Activated CD8-positive, alpha-beta T cell treated with anti-CD3 and anti-CD28 coated beads, Interleukin-2, amount 10 ng/mL, durations not matched to agents 7 days and 5 days (primary cell): ENCODE measurements at places on chromosomes 4 and X. TPM values are rescaled to one million over a fixed set of nuclear protein-coding genes. Genes with fewer than 3 reads are reported as not detected.

ADH6 gene
- not detected for total RNA-seq

SLC6A14 gene
- total RNA-seq = not detected

BEND4 gene
- 0.37 TPM for total RNA-seq

WDR17 gene
- total RNA-seq = 0.37 TPM

DSPP gene
- total RNA-seq = not detected

H2BW2 gene
- total RNA-seq = not detected

KIAA0232 gene
- 18.4 TPM for total RNA-seq

WAS gene
- total RNA-seq = 134 TPM

GRCh38 chr4:118834960-118835569 is 861 bp downstream of the SEC24D start:
- DNase-seq = peak; percentile 59

DNA sequence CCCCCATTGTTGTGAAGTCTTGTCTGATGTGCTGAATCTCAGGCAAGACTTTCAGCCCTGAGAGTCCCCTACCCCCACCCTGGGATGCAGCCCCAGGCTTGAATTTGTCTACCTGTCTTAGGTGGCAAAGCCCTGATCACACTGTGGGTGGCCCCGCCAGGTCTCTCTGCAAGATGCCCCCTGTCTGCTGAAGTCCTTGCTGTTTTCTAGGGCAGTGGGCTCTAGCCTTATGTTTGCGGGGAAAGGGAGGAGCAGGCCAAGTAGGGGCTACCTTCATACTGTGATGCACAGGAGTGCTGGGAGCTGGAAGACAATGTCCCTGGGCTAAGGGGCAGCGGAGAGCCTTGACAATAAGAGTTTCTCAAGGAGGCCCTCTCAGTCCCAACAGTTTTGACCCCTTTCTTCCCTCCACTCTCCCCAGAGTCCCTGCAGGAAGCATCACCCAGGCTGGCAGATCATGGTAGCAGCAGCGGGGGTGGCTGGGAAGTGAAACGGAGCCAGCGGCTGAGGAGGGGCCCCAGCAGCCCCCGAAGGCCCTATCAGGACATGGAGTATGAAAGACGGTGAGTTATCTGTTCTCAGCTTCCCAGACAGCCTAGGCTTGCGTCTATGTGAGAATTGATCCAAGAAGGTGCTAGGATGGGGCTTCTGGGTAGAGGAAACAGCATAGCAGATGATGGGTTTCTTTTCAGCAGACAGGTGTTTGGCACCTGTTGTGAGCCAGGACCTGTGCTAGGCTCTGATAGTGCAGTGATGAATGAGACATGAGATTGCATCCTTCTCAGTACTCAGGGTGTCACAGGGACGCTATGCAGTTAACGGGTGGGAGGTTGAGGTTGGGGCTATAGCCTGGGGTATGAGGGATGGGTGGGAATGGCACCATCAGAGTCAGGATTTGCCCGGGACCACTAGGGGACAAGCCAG is 2.2 kb downstream of the RBM10 start:
- DNase-seq = no peak

- no peak for DNase-seq
Observed at GRCh38 chr4:2416564-2417225, 1.8 kb downstream of the ZFYVE28 start.

GRCh38 chrX:44082829-44083228 is 109.6 kb upstream of the NDP start:
- no peak for DNase-seq

DNA sequence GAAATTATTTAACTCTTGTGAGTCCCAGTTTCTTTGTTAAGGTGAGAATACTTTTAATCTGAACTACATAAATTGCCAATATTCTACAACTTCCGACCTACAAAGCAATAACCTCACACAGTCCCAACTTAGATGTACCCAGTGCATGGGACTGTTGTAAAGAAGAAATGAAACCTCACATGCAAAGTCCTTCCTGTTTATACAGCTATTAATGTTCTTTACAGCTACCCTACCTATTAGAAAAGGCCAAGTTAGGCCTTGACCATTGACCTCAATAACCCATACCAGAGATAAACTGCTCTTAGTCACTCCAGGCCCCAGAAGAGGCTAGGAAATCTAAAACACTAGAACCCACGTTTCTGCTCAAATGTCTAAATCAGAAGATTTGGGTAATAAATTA is 920.1 kb upstream of the TENM3 start:
- DNase-seq = no peak

- DNase-seq = no peak
Observed at GRCh38 chr4:120286813-120287212, 220.2 kb upstream of the MAD2L1 start.

DNA sequence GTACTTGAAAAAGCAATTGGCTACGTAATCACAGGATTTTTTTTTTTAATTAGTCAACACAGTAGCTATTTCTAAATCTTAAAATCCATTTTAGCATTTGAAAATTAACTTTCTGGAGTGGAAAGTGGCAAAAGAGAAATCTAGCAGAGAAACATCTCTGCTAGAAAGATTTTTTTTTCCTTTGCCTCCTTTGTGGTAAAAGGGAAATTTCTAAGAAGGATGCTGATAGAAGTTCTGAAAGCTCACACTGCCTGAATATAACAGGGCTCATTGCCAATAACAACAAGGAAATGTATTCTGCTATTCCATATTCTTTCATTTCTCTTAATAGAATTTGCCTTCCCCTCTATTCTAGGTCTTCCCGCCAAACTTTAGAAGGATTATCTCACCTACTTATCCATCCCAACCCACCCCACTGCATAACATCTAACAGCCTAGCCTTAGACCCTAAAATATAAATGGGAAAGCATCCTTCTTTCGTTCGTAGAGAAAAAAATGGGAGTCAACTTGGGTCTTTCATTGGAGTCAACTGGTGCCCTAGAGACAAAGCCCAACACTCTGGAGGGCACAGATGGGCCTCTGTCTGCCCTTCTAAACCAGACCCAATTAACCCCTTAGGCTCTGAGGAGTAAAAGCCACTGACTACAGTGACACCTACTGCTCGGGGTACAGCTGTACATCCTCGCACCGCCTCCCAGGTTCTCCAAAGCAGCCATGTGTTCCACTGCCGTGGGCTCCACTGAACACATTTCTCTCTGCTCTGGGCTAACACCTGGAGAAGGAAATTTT is 103.9 kb downstream of the MAML3 start:
- no peak for DNase-seq

DNA sequence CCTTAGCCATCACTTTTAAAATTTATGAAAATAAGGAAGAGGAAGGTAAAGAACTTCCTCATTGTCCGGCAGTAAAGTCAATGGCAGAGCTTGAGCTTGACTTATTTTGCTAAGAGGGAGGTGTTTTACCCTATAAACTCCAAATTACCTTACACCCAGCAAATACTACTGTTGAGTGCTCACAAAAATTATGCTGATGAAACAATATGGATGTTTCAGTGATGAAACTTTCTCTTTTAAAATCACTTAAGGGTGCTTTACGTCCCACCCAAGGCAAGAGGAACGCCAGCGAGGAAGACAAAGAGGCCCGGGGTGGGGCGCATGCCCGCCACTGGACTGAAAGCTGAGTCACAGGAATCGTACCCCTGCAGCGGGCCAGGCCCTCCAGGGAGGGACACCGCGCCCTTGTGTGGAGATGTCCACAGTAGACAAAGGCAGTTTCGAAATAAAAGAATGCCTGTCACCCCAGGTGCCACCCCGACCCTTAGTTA is 560 bp upstream of the TMSB4X start:
- DNase-seq = peak; percentile 60

DNA sequence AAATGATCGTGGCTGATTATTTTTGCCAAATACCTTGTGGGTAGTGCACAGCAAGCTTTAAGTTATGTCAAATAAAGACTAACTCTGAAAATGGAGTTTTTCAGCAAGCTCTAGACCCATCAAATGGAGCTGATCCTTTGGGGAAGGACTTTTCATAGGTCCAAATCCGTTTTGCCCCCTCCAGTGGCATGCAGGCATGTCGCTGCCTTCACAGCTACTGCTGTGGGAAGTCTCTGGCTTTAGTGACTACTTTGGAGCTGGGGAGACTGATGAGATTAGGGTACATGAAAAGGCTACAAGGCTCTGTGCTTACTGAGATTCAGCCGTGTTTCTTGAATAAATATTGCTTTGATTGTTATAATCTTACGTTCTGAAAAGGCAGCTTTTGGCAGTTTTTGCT is 106.6 kb upstream of the HS3ST1 start:
- no peak for DNase-seq

GRCh38 chr4:155885666-155886065 is 17.8 kb upstream of the TDO2 start:
- DNase-seq = no peak

- DNase-seq = no peak
Observed at GRCh38 chrX:96984538-96984937, 100.8 kb downstream of the RPA4 start.

GRCh38 chrX:39820938-39821708 is 276.6 kb downstream of the BCOR start:
- DNase-seq = no peak

- DNase-seq = no peak
Observed at GRCh38 chr4:73538162-73538561, 56.6 kb downstream of the AFM start.

- no peak for DNase-seq
Observed at GRCh38 chr4:56535915-56536314, 30.3 kb downstream of the ARL9 start.

DNA sequence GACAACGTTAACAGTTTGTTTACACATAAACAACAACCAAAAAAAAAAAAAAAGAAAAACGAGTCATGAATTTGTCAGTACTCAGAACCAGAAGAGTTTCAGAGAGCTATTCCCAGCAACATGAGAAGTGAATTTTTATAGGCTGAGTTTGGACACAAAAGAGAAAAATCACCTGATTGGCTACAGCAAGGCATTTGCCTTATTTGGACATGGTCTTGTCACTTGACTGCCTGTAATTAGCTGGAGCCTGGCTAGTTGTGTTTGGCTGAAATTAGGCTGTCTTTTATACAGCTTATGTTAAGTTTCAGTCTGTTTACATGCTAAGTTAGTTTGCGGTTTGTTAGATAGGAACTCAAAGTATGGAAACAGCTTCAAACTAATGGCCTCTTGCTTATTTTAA is 880 bp upstream of the TEX13A start:
- DNase-seq = no peak

- no peak for DNase-seq
Observed at GRCh38 chrX:13837290-13837745, 20.4 kb upstream of the GPM6B start.

GRCh38 chr4:28278676-28279075 is 1418.0 kb downstream of the STIM2 start:
- DNase-seq = no peak

DNA sequence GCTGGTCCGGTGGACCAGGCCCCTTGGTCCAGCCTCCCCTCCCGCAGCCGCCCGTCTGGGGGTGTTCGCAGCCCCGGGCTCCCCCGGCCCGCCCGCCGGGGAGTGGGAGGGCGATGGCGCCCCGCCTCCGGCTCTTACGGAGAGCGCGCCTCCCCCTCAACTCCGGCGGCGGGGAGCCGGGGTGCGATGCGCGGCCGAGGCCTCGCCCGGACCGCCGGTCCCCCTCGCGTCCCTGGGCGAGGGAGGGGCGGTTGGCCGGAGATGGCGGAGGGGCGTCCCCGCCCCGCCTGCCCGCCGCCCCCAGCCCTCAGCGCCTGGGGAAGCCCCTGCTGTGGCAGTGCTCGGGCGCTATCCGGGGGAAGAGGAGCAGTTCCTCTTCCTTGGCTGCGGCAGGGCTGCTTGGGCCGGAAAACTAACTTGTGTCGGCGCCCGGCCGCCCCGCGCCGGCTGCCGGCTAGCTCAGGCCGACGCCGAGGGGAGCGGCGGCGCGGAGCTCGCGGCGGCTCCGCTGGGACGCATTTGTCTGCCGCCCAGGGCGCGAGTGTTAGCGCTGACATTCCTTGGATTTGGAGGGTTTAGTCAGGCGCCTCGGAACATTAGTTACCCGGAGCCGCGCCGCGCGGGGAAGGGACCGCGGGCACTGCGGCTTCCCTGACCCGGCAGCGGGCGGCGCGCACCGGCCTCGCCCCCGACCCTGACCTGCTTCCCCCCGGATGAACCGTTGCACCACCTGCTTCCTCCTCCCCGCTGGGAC is 994 bp downstream of the GALNT7 start:
- peak; percentile 64 for DNase-seq

DNA sequence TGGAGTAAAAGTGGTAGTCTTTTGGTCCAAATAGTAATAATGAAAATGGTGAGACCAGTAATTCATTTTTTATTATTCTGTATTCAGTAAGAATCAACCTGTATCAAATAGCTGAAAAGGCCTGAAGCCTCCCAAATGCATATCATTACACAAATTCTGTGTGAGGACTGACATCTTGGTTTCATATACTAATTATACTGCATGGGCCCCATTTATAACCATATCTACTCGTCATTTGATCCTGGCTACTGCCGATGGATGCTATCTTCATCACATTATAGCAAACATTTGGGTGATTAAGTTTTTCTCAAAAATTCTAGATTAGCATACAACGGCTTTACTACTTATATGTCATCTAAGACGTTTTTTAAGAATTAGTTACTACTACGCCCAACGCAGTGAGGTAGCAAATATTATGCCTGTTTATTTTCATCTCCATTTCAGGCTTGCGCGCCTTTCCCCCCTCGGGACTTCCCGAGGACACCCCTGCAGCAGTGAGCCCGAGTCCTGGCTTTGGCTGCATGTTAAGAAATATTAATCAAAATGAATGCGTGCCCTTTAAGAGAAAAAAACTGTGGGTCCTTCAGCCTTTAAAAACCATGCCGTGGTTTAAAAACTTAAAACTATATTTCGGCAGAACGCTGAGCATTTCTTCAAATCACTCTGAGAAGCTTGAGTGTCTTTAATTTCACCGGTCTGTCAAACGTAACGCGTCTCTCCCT is 814 bp upstream of the MMAA start:
- DNase-seq = peak; percentile 30

DNA sequence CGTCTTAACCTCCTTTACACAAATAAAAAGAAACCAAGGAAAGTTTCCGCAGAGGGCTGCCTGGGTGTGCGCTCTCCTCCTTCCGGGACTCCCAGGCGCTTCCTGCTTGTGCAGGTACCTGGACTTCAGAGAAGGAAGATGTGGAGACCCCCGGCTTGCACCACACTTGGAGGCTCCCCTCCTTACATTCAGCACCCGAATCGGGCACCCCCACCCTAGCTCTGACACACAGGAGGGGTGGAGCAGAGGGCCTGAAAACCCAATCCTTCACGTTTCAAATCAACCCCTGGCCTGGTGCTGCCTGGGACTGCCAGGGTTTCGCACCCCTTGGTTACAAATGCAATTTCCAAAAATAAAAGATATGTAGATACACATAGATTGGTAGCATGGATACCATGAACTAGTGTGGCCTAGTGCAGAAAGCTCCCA is 3.1 kb downstream of the NKX3-2 start:
- DNase-seq = no peak
